ENCODE measurements at places on chromosomes 3 and 15.

DNA sequence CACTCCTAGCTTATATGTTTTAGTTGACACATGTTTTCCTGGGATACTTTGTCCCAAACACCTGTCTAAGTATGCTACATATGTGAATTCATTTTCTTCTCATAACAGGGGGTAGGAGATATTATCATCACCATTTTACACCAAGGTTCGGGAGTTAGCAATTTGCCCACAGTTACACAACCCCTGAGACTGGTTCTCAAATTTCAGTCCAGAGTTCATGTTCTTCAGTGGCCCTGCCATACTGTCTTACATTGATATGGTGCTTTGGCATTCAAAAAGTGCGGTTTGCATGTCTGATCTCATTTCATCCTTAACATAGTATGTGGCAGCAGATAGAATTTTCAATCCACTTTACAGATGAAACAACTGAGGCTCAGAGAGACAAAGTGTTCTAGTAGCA is 38.4 kb downstream of the ROBO2 start:
- DNase-seq = no peak

GRCh38 chr3:4959180-4959579 is 20.1 kb upstream of the BHLHE40 start:
- no peak for DNase-seq

GRCh38 chr15:101121511-101122090 is 130.2 kb downstream of the CHSY1 start:
- no peak for DNase-seq

DNA sequence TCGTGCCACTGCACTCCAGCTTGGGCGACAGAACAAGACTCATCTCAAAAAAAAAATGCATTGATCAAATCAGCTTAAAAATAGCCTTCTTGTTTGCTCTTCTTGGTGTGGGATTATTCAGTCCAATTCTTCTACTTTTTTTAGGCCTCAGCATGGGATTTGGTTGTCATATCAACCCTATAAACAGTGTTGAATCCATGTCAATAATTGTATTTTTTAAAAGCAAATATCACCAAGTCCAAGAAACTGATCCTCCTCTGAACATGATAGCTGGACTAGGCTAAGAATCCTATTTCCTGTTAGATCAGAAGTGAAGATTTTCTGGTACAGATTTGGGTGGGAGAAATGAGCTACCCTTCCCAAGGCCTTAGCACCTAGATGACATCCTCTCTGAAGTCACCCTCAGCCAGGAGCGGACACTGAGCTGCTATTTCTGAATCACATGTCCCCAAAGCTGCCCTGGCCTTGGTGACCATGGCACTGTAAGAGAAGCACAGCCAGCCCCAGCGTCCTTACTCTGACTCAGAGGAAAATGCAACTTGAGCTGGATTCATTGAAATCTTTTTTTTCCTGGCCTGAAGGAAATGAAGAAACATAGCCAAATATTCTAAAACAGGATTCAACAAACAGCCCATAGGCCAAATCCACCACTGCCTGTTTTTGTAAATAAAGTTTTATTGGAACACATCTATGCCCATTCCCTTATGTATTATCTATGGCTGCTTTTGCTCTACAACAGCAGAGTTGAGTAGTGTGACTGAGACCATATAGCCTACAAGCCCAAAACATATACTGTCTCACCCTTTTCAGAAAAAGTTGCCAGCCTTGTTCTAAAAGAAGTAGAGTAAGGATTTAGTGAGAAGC is 215.9 kb upstream of the CTDSPL start:
- no peak for DNase-seq

- DNase-seq = no peak
Observed at GRCh38 chr3:102135316-102135715, 286.0 kb downstream of the NFKBIZ start.

GRCh38 chr3:135248213-135248612 is 453.2 kb downstream of the EPHB1 start:
- no peak for DNase-seq

DNA sequence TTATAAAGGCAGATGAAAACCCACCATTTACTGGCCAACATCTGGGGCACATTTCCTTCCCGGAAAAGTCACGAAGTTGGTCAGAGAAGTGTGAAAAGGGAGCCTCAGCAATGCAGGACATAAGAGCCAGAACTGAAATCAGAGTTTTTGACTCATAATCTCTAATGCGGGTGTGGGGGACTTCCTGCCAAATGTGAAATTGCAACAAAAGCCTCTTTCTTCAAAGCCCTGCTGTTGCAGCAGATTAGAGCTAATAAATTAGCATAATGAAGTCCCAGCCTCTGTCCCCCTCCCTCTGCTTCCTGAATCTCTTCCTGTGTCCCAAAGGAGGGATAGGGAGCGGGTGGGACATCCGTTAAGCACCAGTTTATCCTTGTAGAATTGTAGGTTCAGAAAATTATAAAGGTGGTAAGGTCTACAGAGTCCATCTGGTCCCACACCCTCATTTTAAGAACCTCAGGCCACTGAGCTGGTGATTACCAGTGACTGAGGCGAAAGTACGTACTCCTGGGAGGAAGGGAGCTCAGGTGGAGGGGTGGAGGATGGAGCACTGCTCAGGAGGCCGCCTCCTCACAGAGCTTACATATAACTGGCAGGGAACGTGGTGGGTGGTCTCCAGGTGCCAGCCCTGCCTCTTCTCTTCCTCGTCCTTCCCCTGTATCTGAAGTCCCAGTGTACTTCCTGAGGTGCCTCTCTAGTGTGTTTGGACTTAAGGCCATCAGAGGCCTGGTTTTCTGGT is 35.0 kb downstream of the ST6GAL1 start:
- no peak for DNase-seq

- DNase-seq = no peak
Observed at GRCh38 chr3:463252-464192, 267.0 kb downstream of the CHL1 start.

Data from NCI-H2081 treated with DMSO at 0.1 percent for 48 hours (cell line).